ENCODE measurements at places on chromosomes 1 and 21.

GRCh38 chr1:19922015-19922688 lies 1.3 kb downstream of the PLA2G2E start:
- no peak for DNase-seq

DNA sequence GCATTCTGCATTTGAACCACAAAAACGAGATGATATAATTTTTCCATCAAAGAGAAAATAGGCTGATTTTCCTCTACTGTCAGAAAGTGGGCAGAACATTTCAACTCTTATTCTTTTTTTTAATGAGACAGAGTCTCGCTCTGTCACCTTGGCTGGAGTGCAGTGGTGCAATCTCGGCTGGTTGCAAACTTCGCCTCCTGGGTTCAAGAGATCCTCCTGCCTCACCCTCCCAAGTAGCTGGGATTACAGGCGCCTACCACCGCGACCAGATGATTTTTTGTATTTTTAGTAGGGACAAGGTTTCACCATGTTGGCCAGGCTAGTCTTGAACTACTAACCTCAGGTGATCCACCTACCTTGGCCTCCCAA lies 11.6 kb downstream of the DSTYK start:
- no peak for DNase-seq

- DNase-seq, result peak; percentile 96
These were observed 28.2 kb downstream of the BATF3 start for GRCh38 chr1:212671342-212672031.

DNA sequence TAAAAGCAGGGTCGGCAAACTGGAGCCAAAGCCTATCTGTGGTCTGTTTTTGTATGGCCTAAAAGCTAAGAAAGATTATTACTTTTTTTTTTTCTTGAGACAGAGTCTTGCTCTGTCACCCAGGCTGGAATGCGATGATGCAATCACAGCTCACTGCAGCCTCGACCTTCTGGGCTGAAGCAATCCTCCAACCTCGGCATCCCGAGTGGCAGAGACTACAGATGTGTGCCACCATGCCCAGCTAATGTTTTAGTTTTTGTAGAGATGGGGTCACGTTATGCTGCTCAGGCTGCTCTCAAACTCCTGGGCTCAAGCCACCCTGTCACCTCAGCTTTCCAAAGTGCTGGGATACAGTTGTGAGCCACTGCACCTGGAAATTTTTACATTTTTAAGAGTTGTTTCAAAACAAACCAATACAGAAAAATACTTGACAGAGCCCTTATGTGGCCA lies 6.5 kb upstream of the GLRX2 start:
- DNase-seq, result peak; percentile 64

GRCh38 chr1:153490272-153491051 lies 30.0 kb upstream of the S100A7 start:
- peak; percentile 56 for DNase-seq

GRCh38 chr1:42168391-42168670 lies 3.8 kb upstream of the GUCA2A start:
- DNase-seq, result no peak

- peak; percentile 13 for DNase-seq
These were observed 1.7 kb downstream of the PIP5K1A start for GRCh38 chr1:151199873-151200581.

- DNase-seq, result no peak
These were observed 17.2 kb downstream of the CDCP2 start for GRCh38 chr1:54135436-54136120.

- DNase-seq, result peak; percentile 27
These were observed 45.3 kb downstream of the HHAT start for GRCh38 chr1:210373878-210374599.

DNA sequence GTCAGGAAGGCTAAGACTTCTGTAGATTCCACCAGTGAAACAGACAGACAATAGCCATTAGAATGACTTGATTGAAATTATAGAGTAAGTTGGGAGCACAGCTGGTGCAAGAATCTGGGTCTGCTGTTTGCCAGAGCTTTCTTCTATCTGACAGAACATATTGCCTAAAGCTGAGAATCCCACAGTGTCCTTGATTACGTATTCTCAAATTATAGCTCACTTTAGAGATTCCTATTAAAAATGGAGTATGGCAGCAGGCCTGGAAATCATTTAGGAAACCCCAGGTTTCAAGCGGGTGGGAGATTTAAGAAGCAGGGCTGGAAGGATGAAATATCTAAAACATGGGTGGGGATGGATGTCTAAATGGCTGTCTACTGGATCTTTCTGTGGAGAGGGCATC lies 639.7 kb upstream of the CXADR start:
- DNase-seq, result no peak

DNA sequence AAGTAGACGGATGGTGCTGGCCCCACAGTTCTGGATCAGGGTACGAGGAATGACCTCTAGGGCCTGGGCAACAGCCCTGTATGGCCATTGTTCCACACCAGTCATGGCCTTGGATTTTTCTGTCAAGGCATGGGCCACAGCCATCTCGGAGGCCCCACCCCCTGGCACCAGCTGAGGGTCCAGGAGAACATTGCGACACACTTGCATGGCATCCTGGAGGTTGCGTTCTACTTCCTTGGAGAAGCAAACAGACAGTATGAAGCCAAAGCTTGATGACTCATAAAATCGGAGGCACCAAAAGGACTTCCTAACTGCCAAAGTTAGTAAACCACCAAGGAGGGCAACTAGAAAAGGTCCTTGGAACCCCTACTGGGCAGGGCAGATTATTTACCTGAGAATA lies 11.9 kb upstream of the VHLL start:
- DNase-seq, result no peak

- DNase-seq, result no peak
These were observed 37.2 kb upstream of the AGO1 start for GRCh38 chr1:35845766-35846165.

GRCh38 chr1:91402023-91402422 lies 2.6 kb downstream of the HFM1 start:
- peak; percentile 33 for DNase-seq

DNA sequence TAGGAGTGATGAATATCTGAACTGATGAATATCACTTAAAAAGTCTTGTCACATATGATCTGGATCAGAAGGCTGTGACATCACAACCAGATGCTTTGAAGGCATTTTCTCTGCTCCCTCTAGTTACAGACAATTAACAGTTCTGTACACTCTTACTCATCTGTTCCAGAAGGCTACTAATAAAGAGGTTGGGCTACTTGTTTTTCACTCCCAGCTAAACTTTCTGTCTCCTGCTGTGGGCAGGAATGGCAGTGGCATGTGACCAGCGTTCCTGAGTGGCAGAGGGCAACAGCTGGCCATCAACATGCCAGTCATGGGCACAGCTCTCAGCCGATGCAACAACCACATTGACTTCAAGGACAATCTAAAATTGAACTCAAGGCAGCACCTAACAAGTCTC lies 66.7 kb downstream of the SLC45A1 start:
- DNase-seq, result no peak

- no peak for DNase-seq
These were observed 278.9 kb downstream of the RYR2 start for GRCh38 chr1:237320890-237321289.

DNA sequence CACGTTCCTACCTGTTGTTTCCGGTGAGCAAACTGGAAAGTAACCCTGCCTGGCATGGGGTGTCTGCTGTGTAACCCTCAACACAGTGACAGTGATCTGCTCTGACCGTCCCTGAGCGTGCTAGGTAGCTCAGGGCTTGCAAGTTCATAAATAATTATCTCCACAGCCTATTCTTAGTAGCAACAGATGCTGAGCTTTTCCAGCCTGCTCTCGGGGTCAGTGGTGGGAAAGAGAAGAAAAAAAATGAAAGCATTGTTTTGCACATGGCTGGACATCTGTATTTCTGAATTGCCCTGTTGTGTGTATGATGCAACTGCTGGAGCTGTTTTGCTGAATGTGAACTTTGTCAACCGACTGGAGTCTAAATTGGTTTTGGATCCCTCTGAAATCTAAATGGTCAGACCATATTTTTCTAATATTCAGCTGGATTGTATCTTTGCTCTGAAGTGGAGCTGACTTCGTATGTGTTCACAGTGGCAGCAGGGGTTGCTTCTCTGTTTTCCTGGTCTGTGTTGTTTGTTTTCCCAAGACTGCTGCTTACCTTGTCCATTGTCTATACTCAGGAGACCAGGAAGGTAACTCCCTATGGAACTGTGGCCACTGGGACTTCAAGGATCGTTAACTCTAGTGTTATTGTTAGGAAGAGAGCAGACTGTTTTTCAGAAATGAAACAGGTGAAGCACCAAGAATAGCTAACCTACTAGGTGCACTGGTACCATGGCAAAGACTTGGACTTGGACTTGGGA lies 27.0 kb downstream of the TGFB2 start:
- DNase-seq, result no peak

- no peak for DNase-seq
These were observed 47.0 kb upstream of the ATF3 start for GRCh38 chr1:212561501-212561931.

DNA sequence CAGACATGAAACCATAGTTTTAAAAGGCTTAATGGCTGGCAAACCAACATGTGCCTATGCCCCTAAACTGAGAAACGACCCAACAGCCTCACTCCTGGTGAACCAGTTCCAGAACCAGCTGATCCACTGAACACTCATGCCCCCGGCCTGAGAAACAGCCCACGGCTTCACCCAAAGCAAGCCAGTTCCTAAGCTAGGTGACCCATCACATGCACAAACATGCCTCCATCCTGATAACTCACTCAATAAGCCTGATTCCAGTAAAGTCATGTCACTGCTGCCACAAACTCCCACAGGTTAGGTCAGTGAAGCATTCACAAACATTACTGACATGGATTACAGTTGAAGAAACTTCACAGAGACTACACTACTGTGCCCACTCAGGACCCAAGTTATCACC lies 161.6 kb downstream of the USH2A start:
- DNase-seq, result no peak

GRCh38 chr1:94986783-94987182 lies 59.9 kb upstream of the CNN3 start:
- DNase-seq, result no peak

- no peak for DNase-seq
These were observed 13.2 kb upstream of the MAP1LC3C start for GRCh38 chr1:242011894-242012660.

DNA sequence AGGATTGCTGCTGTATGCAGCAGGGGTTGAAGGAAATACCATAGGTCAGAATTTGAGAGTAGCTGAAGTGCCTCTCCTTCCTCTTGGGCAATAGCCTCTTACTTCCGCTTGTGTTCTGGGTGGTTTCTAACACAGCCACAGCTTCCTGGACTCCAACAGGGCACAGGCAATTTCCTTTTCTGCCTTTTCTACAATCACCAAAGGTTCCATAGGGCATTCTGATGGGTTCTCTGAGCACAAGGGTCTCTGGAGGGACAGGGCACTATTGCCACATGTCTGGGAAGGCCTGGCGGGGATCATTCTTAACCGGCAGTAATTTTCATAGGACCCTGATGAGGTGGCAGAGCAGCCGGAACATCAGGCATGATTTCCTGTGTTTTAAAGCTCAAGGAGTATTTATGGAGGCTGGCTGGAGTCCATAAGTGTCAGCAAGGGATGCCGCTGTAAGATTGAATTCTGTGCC lies 5.5 kb upstream of the AGTRAP start:
- peak; percentile 98 for DNase-seq

GRCh38 chr1:101128211-101128727 lies 102.7 kb upstream of the DPH5 start:
- no peak for DNase-seq

Data from AML-193 (cell line).